ENCODE measurements at places on chromosomes 11 and 22. TPM values are rescaled to one million over a fixed set of nuclear protein-coding genes. Genes with fewer than 3 reads are reported as not detected.

GRCh38 chr22:27984723-27985122, 65.7 kb upstream of the PITPNB start:
- H3K36me3 ChIP-seq = peaks cover 3% of the 10 kb centered on the region
- H3K27ac ChIP-seq = no peak overlapping the region
- no peak for DNase-seq
- H3K4me1 ChIP-seq = peaks cover 11% of the 10 kb centered on the region
- no peak overlapping the region for H3K4me3 ChIP-seq
- H3K27me3 ChIP-seq = no peaks in the 10 kb centered on the region

- DNase-seq = no peak
- H3K4me1 ChIP-seq = peaks cover 34% of the 10 kb centered on the region
- no peaks in the 10 kb centered on the region for H3K27me3 ChIP-seq
Measured at GRCh38 chr11:65415499-65416340, 6.9 kb upstream of the NEAT1 start.

DNA sequence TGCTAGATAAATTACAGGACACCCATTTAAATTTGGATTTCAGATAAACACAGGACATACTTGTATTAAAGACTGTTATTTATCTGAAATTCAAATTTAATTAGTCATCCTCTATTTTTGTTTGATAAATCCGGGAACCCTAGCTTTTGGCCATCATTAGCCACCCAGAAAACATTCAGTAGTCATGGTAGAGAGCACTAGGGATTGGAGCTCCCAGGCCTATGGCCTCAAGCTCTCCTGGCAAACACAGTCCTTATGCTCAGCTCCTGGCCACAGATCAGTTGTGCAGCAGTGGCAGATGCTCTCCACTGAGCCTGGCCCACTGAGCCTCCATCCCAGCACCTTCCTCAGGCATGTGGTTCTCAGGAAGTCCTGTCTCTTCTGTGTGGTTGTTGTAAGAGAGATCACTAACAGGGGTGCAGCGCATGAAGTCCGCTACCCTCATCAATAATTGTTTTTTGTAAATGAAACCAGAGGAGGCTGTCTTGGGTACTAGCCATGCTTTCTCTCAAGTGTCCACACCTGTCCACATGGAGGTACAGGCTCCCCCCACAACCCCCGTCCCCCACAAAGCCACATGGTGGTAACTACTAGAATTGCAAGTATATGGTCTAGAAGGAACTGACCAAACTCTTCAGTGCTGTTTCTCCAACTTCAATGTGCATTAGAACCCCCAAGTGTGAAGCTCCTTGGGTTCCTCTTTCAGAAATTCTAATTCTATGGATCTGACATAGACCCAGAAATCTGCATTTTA, 1.1 kb upstream of the IRAG1 start:
- no peaks in the 10 kb centered on the region for H3K27me3 ChIP-seq
- peak; percentile 70 for DNase-seq
- H3K4me3 ChIP-seq = no peak overlapping the region
- peaks cover 26% of the 10 kb centered on the region for H3K4me1 ChIP-seq
- peak overlapping the region; percentile 87 for H3K27ac ChIP-seq
- H3K36me3 ChIP-seq = no peaks in the 10 kb centered on the region

CHRDL2 gene
- not detected for polyA plus RNA-seq

- peaks cover 5% of the 10 kb centered on the region for H3K4me1 ChIP-seq
- no peaks in the 10 kb centered on the region for H3K27me3 ChIP-seq
- H3K36me3 ChIP-seq = no peaks in the 10 kb centered on the region
- peak; percentile 64 for DNase-seq
Measured at GRCh38 chr11:119356349-119357031, 10.0 kb upstream of the MFRP start.
